SK-N-SH (cell line): ENCODE measurements at places on chromosomes 16 and 17. TPM values are rescaled to one million over a fixed set of nuclear protein-coding genes. Genes with fewer than 3 reads are reported as not detected.

GRCh38 chr16:20385844-20386832 is 18.4 kb downstream of the PDILT start:
- H3K27ac ChIP-seq = no peak overlapping the region
- no peaks in the 10 kb centered on the region for H3K27me3 ChIP-seq
- DNase-seq = peak; percentile 61

DNA sequence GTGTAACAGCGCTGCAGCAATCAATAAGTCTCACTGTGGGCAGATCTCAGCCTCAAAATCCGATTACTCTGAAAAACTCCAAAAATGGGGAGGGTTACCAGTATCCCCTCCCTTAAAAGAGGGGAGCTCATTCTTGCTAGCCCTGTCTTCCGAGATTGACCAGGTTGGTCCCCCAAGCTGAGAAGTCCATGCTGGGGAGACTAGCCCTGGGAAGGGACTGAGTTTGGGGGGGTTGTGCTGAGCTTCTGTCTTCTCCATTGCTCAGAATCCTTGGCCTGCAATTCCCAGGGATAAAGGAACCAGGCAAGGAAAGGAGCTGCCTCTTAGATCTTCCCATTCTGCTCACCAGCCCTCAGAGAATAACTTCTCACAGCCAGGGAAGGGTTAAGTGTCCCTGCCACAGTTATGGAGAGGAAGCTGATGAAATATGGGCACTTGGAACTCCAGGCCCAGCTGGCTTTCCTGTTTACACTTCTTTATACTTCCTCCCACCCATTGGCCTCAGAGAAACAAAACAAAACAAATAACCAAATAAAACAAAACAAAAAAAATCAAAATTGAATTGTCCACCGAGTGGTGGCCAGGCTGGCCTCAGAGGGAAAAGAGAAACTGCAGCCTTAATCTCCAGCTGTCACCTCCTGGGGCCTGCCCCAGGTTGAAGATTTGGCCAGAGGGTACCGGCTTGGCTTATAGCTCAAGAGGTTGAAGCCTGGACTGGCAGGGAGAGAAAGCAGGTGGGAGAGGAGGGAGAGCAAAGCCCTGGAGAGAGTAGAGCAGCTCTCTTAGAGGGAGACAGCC is 2.6 kb downstream of the HOXB3 start:
- H3K4me1 ChIP-seq = peaks cover 2% of the 10 kb centered on the region; the same call in 1 of the 2 replicates
- H3K4me3 ChIP-seq = no peak overlapping the region
- H3K36me3 ChIP-seq = no peaks in the 10 kb centered on the region
- H3K27me3 ChIP-seq = peaks cover 100% of the 10 kb centered on the region

DNA sequence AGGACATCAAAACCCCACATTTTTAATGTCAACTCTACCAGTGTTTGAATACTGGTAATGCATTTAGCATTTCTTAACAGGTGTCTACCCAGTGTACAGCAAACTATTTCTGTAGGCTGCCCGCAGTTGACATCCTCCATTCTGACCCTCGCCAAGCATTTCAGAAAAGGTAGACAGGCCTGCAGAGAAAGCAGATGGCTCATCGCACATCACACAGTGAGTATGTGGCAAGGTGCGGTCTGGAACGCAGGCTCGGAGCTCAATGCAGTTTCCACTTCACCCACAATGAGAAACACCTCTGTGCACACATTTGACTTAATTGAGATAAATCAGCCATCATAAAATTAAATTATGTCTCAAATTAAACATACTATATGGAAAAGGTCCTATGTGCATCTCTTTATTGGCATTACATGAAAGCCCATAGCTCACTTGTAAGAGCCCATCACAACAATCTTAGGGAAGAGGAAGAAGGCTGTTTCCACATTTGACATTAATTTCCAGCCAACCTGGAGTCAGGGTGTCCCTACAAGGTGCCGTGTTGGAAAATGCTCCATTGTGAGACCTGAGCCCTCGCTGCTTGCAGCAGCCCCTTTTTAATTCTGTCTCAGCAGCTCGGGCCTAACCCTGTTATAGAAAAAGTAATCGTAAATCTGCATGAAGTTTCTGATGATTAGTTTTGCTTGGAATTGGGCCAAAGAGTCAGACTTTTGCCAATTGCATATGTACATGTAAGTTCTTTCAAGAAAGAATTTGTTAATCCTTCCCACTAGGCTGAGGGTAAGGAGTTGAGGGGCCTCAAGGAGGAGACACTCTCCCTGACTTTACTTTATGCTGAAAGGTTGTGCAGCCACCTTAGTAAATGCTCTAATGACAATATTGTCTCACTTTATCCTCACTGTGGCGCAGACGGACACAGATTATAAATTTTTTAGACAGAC is 378.7 kb upstream of the DYNLRB2 start:
- no peaks in the 10 kb centered on the region for H3K4me1 ChIP-seq
- peak; percentile 9 for DNase-seq
- H3K36me3 ChIP-seq = no peaks in the 10 kb centered on the region
- H3K27me3 ChIP-seq = no peaks in the 10 kb centered on the region
- no peak overlapping the region for H3K27ac ChIP-seq

- peak overlapping the region; percentile 94 for H3K27ac ChIP-seq
- no peak overlapping the region for H3K4me3 ChIP-seq
- no peaks in the 10 kb centered on the region for H3K27me3 ChIP-seq
- peaks cover 37% of the 10 kb centered on the region for H3K4me1 ChIP-seq
- peak; percentile 77 for DNase-seq
These were observed 13.9 kb upstream of the LPCAT2 start for GRCh38 chr16:55494994-55495421.

- H3K36me3 ChIP-seq = no peaks in the 10 kb centered on the region
- no peak for DNase-seq
- no peak overlapping the region for H3K4me3 ChIP-seq
- H3K4me1 ChIP-seq = no peaks in the 10 kb centered on the region
- H3K27ac ChIP-seq = no peak overlapping the region
These were observed 115.6 kb downstream of the GNAO1 start for GRCh38 chr16:56306690-56307533.

DNA sequence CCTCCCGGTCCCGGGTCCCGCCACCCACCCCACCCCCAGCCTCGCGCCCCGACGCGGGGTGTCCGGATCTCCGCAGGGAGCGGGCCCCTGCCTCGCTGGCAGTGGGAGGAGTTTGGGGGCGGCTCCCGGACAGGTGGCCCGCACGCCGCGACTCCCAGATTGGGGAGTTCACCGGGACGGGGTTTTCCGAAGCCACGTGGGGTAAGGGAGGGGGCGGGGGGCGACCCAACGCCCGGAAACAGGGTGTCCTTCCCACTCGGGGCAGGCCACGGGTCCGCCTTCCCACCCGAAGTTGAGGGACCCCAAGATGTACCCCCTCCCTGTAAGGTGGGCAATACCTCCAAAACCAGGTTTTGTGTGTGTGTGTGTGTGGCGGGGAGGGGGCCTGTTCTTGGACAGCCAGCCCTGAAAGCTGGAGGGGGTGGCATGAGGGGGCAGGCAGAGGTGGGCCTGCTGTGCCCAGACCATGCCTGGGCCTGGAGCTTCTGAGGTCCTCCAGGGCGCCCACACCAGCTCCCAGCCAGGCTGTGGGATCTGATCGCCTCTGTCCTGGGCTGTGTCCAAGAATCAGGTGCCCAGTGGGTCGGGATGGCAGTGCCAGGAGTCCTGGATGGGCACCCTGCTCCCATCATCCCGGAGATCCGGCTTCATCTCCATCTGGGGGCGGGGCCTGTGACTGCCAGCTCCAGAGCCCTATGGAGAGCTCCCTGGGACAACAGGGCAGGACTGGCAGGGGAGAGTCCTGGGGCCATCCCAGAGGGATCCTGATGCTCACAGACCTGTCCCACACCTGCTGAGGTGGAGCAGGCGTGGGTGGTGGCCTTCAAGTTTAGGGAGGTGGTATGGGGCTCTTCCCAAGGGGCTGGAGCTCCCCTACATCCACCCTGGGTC is 767 bp downstream of the SYNGR2 start:
- H3K4me3 ChIP-seq = peak overlapping the region; percentile 71
- no peaks in the 10 kb centered on the region for H3K27me3 ChIP-seq
- H3K27ac ChIP-seq = peak overlapping the region; percentile 45
- H3K36me3 ChIP-seq = peaks cover 23% of the 10 kb centered on the region; the same call in 1 of the 2 replicates
- peaks cover 14% of the 10 kb centered on the region; the same call in 1 of the 2 replicates for H3K4me1 ChIP-seq

C16orf96 gene
- polyA plus RNA-seq = 0.05 TPM in 2 replicates

GRCh38 chr16:67028167-67028695 is 718 bp upstream of the CBFB start:
- H3K4me1 ChIP-seq = peaks cover 31% of the 10 kb centered on the region; the same call in 1 of the 2 replicates
- no peak for DNase-seq
- peaks cover 5% of the 10 kb centered on the region for H3K36me3 ChIP-seq

ZPBP2 gene
- polyA plus RNA-seq = not detected in 2 replicates

KRTAP9-4 gene
- polyA plus RNA-seq = not detected in 2 replicates
